Suppressor macrophage treated with lipopolysaccharide for 1 hour (primary cell): ENCODE measurements at places on chromosomes 2 and 18.

DNA sequence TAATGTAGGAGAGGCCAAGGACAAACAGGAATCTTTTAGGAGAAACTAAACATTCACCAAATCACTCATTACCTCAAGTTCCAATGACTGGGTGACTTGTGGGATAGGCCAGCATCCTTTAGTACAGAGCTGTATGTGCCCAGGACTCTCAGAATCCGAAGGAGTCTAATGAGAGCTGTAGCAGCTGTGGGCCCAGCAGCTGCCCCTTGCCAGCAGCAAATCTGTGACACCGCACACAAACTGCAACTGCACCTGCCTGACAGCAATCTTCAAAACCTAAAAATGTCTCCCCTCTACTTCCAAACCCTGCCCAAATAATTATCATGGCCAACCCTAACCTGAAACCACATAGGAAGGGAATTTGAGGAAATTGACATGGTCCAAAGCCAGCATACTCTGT is 44.5 kb upstream of the ACVR2A start:
- DNase-seq = no peak

DNA sequence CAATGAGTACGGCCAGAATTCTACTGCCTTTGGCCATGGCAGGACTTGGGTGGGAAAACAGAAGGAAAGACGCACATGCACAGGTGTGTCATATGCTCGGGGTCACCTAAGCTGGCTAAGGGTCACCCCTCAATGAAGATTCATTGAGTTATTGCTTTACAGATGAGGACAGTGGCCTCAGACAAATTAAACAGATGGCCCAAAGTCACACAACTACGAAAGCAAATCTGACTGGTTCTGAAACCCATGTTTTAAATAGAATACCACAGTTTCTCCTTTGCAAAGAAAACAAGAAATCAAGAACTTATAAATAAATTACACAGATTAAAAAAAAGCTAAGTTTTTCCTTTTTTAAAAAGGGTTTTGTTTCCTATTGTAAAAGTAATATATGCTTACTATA is 70.5 kb downstream of the ID2 start:
- DNase-seq = no peak

DNA sequence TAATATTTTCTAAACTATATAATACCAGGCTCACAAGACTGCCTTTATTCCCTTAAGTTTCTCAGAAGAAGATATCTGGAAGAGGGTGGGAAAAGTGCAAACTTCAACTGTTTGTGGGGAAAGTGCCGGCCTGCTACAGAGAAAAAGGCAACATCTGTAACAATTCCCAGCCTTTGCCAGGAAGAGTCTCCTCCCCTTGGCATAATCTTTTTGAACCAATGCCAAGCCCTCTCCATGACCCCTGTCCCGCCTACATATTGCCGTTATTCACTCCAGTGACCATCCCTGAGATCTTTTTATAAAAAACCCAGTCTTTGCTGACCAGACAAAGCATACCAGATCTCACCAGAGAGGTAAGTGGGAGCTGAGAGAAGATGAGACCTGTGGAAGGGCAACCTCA is at the start of gene REG3G:
TSS of gene REG3G (plus strand) at position 282 of the 400 bp plus-strand sequence. CDS start 392 bp downstream, outside the sequence.
- no peak for DNase-seq

DNA sequence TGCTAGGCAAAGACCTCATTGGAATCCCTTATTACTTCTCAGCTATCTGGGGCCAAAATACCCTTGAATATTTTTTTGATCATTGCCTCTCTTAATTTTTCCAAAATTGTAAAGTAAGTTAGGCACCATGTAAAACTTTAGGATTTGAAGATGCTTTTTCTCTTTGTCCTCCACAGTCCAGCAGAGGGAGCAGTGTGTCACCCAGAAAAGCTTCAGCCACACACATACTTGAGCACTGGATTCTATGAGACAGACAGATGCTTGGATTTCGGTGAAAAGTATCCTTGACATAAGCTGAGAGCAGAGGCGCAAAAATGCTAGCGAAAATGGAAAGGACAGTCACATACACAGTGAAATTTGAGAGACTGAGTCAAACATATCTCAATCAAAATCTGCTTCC is 74.7 kb upstream of the KCNJ3 start:
- DNase-seq = peak; percentile 12
